ENCODE measurements at places on chromosomes 3 and 15.
A peak's percentile ranks its signal among the peaks of the same experiment; 100 is the strongest.

GRCh38 chr3:181076558-181076957 lies 87.0 kb upstream of the DNAJC19 start:
- ATAC-seq = no peak

- ATAC-seq = no peak
Observed at GRCh38 chr3:184796551-184796950, 15.4 kb upstream of the VPS8 start.

DNA sequence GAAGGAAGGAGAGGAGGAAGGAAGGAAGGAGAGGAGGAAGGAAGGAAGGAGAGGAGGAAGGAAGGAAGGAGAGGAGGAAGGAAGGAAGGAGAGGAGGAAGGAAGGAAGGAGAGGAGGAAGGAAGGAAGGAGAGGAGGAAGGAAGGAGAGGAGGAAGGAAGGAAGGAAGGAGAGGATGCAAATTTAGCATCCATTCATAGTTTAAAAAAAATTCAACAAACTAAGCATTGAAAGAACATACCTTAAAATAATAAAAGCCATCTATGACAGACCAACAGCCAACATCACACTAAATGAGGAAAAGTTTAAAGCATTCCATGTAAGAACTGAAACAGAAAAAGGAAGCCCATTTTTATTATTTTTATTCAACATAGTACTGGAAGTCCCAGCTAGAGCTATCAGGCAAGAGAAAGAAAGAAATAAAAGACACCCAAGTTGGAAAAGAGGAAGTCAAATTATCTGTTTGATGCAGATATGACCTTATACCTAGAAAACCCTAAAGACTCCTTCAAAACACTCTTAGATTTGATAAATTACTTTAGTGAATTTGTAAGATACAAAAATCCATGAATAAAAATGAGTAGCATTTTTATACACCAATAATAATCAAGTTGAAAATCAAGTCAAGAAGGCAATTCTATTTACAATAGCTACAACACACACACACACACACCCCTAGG lies 52.2 kb upstream of the FXR1 start:
- no peak for ATAC-seq

GRCh38 chr15:95840004-95840403 lies 490.5 kb upstream of the NR2F2 start:
- no peak for ATAC-seq

GRCh38 chr3:177554895-177555759 lies 357.8 kb upstream of the TBL1XR1 start:
- peak; percentile 94 for ATAC-seq

DNA sequence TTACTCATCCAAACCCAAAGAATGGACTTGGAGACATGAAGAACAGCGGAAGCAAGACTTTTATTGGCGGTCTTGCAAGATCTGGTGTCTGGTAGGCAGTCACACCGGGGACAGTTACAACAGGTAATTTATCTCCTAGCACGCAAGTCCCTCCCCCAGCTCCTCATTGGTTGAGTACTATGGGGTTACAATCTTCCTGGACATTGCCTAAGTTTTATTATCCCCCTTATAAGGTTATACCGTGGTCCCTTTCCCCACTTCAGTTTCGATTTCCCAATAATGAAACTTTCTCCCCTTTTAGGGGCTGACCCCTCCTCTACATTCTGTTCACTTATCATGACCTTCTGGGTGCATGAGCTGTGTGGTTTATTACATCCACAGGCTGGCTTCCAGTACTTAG lies 18.7 kb downstream of the ARL8B start:
- no peak for ATAC-seq

DNA sequence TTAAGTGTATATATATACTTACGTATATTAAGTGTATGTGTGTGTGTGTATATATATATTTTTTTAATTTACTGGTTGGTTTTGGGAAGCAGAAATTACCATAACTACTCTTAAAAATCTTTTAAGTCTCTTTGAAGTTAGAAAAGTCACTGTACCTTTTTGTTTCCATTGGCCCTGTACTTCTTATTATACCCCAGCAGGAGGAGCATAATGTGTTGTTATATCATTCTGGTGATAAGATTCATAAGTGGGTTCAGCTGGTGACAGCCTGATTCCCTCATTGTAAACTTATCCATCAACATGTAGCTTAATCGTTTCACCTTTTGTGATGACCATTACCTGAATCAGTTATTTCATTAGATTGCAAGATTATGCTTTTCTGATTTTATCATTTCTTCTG lies 30.8 kb downstream of the MLH1 start:
- ATAC-seq = no peak
